Frontal cortex (tissue), 4 donors: ENCODE measurements at places on chromosomes 5 and 9. TPM values are rescaled to one million over a fixed set of nuclear protein-coding genes. Genes with fewer than 3 reads are reported as not detected.

ADAMTS6 gene
- total RNA-seq: 15.5 TPM

KCNMB1 gene
- total RNA-seq: under 0.01 TPM

MYMK gene
- total RNA-seq: not detected

ERAP2 gene
- 6.1 TPM for total RNA-seq

PLAC8L1 gene
- total RNA-seq: 0.82 TPM

IFNB1 gene
- not detected for total RNA-seq

IFNA21 gene
- total RNA-seq: not detected

OTP gene
- total RNA-seq: not detected

HEMGN gene
- 3.7 TPM for total RNA-seq

FOXI1 gene
- total RNA-seq: not detected

HTR1A gene
- total RNA-seq: 20.4 TPM
